ENCODE measurements at places on chromosomes 2 and 18.

DNA sequence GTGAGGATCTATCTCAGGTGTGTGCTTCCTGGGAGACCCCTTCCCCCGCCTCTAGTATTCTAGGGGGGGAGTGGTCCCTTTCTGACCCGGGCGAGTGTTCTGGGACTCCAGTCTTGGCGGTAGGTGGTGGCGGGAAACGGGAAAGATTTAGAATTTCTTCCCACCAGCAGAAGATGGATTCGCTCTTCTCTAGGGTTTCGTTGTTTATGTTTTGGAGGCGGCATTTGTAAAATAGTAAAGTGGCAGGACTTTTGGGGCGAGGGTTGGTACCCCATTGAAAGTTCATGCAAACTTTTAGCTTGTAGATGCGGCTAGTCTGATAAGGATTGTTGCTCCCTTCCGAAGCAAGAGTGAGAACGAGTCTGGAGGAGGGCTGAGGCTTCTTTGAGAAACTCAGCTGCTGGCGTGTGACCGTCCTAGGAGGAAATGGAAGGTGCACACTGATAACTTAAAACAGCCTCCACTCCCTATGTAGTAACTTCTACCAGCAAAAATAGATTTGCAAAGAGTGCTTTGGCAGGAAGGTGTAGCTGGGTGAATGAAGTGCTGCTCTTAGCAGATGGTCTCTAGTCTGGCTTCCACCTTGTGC is 412 bp downstream of the GPD2 start:
- DNase-seq = no peak

GRCh38 chr2:116057538-116057937 is 1615.1 kb downstream of the DPP10 start:
- no peak for DNase-seq

DNA sequence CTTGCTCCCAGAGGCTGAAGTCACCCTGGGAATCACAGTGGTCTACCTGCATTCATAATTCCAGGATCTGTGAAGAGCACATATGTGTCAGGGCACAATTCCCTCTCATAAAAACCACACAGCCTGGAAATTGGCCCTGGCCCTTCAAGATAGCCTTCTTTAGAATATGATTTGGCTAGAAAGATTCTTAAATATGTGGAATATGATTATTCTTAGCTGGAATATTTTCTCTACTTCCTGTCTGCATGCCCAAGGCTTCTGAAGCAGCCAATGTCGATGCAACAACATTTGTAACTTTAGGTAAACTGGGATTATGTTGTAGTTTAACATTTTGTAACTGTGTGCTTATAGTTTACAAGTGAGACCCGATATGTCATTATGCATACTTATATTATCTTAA is 24.2 kb downstream of the ICOS start:
- no peak for DNase-seq

- DNase-seq = no peak
Observed at GRCh38 chr2:73868204-73868978, 24.4 kb upstream of the ACTG2 start.

DNA sequence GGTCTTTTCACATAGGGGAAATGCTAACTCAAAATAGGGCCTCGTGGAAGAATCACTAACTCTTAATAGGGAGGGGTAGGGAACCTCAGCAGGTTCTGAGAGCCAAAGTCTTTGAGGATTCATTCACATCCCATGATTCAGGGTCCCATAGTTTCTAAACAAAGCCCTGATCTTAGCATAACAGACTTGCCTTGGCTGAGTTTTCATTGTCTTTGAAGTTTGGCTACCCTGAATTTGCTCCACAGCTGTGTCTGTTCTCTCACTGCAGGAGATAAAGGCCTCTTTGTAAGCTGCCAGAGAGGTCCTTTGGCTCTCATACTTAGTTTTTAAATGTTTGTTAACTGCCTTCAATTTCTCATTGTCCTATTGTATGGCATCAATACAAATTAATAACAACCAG is 54.5 kb downstream of the ZDBF2 start:
- no peak for DNase-seq

GRCh38 chr18:22241921-22242361 is 72.6 kb downstream of the GATA6 start:
- DNase-seq = no peak

- DNase-seq = no peak
Observed at GRCh38 chr18:26708806-26709716, 156.4 kb downstream of the AQP4 start.

DNA sequence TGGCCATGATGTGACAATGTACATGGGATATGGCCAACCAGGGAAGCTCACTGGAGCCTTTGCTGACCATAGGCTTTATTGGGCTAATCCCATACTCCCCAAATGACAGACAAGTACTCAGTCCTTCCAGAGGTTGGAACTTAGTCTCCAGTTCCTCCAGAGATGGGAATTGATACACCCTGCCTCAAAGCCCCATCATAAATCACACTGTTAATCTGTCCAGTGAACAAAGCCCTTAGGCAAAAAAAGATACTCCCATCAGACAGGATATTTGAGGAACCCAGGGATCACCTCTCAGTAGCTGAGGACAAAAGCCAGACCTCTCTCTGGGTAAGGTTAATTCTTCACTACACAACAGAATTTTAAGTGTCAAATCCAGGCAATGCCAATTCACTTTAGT is 247.5 kb upstream of the CDH20 start:
- DNase-seq = no peak

- DNase-seq = no peak
Observed at GRCh38 chr18:30280861-30281470, 761.6 kb downstream of the DSC3 start.

DNA sequence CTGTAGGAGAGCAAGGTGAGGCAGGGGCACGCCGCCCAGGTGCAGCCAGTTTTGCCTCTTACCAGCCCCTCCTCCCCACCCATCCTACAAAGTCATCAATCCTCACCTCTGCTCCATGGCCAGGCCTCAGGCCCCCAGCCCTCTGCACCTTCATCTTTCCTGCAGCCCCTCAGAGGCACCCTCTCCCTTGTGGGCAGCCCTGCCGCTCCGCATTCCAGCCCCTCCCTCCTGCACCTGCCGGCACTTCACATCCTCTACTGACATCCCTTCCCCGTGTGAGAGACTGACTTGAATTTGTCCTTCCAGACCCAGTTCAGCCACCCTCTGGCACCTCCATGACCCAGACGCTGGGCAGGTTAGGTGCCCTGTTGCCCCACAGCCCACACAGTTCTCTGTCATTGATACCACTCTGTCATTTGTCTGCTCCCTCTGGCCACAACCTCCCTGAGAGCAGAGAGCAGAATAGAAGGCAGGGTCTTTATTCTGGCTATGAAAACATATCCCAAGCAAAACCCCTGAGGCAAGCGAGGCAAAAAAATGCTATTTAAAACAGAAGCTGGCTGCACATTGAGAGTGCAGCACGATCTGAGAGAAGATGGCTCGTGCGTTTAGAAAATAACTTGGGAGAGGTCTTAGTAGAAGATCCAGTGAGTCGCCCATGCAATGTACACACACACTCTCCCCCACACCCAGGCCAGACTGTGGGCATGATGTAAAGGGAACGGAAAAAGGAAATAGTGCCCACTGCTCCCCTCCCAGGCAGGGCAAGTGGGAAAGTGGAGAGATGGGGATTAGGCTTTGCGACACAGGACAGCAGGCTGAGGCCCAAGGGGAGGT is 25.9 kb downstream of the SDC1 start:
- no peak for DNase-seq

DNA sequence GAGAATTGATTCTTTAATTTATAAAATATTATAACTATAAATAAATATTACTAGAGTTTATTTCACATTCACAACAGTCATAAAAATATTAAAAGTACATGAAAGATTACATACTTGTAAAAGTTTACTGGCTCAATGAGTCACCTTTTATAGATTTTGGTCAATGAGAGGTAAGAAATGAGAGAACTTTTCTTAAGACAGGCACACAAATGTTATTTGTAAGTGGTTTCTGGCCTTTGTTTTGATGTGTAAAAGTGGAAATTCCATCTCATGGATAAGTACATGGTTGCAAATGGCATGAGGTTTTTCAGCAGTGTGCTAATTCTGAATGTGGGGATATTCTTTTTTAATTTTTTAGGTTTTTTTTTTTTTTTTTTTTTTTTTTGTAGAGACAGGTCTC is 63.8 kb downstream of the TTC27 start:
- DNase-seq = no peak

DNA sequence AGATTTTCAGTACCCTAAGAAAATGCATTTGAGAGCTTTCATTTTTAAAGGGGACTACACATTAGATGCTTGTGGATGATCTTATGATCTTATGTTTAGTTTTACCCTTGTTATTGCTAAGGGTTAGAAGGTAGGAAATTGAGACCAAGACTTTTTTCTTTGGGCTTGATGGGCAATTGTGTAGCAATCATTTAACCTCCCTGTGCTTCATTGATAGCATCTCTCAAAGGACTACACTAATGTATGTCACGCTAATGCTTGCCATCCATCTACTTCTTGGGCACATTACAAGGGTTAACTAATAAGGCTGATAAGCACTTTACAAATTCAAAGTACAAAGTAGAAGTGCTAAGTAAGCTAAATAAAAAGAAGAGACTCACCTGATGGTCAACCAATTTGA is 189.3 kb upstream of the LRP1B start:
- DNase-seq = no peak

DNA sequence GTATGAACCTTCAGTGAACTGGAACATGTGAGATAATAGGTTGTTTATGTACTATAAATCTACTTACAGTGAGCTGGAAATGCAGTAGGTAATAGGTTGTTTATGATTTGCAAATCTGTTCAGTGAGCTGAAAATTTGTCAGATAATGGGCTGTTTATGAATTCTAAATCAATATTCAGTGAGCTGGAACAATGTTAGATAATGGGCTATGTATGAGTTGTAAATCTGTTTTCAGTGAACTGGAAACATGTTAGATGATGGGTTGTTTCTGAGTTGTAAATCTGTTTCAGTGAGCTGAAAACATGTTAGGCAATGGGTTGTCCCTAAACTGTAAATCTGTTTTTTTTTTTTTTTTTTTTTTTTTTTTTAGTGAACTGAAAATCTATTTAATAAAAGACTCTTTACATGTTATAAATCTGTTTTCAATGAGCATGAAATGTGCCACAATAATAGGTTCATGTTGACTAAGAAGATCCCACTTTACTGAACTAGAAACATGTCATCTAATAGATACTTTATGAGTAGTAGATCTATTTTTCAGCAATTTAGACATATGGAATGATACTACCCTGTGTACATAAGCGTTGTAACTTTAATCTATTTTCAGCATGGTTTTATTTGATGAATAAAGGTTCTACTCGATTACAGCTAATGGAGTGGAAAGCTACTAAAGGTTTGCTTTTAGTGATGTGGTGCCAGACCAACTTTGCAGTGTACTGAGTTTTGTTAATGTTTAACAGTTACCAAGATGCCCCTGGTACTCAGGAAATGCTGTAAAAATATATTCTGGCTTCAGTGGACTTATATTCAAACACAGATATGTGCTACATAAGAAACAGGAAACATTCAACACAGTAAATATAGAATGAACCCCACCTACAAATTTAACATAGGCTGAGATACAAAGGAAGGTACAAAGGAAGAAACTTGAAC is 1471.8 kb downstream of the LRP1B start:
- DNase-seq = no peak

DNA sequence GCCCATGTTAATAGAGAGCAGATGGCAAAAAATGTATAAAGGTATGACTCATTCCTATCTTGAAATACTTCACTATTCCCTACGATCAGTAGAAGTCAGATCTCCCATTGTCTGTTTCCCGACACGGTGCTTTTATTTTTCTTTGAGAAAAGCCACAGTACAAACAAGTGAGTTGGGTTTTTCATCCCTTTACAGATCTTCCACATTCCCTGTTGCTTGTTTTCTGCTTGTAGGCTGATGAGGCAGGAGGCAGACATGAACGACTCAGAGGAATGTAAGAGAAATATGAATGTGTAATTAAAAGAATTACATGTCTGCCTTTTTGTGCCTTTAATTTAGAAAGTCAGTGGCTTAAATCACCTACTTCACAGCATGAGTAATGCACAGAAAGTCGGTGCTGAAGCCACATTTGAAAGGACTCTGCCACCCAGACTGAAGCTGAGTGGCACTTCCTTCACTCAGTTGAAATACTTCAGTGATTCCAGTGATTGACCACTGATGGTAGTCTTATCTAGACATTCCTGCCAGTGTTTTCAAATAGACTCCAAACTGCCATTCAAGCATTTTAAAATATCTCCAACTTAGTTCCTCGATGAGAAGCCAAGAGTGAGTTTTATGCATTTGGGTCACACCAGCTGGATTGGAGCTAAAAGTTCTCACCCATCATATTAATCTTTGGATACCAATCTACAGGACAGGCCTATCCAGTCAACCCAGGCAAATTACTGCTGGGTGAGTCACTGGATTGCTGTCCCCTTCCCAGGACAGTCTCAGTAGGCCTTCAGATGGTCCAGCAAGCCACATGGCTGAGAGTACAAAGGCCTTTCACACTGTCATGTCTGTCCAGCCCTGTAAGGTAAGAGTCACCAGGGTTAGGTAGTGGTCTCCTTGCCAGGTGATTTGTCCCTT is 79.0 kb downstream of the COLEC12 start:
- no peak for DNase-seq

- no peak for DNase-seq
Observed at GRCh38 chr2:198961547-198961946, 496.2 kb downstream of the SATB2 start.

- DNase-seq = no peak
Observed at GRCh38 chr2:135987441-135987840, 2.0 kb upstream of the DARS1 start.

GRCh38 chr2:36710858-36711515 is 14.5 kb downstream of the VIT start:
- no peak for DNase-seq

DNA sequence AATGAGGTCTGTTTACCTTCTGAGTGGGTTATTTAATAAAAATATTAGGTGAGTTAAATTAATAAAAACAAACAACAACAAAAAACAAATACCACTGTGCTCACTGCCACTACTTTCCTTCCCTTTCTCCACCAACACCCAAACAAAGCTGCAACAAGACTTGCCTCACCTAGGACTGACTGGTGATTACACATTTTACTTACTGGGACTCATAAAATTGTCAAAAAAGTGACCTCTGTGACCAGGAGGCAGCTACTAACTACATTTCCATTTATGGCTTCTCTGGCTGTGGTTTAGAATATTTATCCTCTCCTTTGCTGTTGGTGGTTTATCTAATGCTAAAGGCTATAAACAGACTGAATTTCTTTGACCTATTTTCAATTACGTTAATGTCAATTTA is 39.8 kb downstream of the EFEMP1 start:
- DNase-seq = no peak

DNA sequence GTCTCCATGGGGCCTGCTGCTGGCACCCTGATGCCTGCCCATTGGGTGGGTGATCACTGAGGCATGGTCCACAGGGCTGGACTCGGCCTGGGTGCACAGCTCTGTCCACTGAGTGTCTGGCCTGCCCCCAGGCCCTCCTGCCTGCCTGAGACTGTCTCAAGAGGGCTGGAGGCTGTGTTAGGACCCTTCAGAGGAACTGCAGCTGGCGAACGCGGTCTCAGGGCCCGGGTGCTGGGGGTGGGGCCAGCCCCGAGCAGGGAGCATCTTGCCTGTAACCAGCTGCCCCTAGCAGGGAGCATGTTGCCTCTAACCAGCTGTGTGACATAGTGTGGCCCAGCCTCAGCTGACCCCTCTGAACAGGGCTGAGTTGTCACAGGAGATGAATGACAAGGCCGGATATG is 50.0 kb downstream of the TWIST2 start:
- no peak for DNase-seq

GRCh38 chr2:128315829-128316776 is 2.6 kb downstream of the HS6ST1 start:
- DNase-seq = peak; percentile 6

All from T-helper 17 cell (primary cell).